Activated CD8-positive, alpha-beta memory T cell treated with anti-CD3 and anti-CD28 coated beads, Interleukin-2, amount 50 U/mL, for 4 hours (primary cell): ENCODE measurements at places on chromosomes 6 and 20.

GRCh38 chr6:25927178-25927577 is 3.3 kb downstream of the SLC17A2 start:
- no peak for DNase-seq

GRCh38 chr6:23728707-23729106 is 397.3 kb upstream of the NRSN1 start:
- no peak for DNase-seq

DNA sequence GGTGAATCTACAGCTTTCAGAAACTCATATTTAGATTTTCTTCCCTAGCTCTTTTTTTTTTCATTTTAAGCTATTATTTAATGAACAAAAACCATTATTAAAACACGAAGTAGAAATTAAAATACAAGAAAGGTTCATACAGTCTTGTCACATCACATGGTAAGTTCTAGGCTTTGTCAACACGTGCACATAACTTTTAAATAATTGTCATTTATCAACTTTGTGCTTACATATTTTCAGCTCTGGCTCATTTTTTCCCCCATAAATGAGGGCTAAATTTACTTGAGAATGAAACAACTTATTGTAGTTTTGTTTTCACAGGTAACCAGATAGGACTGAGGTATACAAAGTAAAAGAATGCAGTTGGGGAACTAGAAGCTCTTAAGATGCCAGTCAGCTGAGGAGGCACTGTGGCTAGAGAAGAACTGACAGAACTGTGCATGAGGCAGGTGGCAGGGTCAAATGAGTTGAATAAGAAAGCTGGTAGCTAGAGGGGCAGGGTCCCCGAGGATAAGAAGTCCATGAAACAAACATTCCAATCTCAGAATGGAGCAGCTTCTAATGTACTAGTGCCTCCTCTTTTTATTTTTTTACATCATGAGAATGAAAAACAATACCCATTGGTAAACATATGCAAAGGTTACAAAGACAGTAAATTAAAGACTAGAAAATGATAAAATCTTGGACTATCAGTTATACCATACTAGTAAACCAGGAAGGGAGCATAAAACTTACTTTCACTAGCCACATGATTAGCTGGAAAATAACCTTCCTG is 141.5 kb downstream of the MYB start:
- no peak for DNase-seq

- DNase-seq, result no peak
Observed at GRCh38 chr20:58688414-58688813, 4.2 kb upstream of the NPEPL1 start.

DNA sequence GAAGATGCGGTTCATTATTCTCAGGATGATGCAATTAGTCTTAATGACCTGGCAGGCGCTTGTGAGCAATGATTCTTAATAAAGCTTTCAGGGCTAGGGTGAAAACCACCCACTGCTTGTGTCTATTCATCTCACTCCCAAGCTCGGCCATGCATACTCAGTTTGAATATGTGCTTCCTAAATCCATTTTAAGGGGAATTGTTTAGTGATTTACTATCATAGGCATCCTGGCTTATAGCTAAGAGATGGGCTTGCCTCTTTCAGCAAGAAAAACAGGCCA is 141.1 kb upstream of the SLC24A3 start:
- DNase-seq, result no peak

DNA sequence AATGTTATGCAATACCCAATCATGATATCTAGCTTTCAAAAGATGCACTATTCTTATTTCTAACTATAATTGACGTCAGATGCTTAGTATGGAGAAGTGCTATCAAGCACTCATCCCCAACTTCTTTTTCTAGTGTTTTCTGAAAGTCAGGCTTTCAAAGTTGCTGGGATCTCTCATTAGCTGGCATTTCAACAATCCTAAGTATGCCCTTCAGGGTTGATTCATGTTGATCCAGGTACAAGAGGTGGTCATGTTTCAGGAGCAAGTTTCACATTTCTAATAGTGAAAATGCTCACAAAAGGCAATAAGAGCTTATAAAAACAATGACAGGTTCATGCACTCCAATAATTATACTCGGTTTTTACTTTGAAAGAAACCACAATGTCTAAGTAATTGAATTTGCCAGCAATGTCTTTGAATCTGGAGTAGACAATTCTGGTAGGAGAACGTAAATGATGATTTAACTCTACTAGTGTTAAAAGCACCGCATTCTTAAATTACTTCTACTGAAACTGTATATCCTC is 193.7 kb upstream of the KHDRBS2 start:
- no peak for DNase-seq

DNA sequence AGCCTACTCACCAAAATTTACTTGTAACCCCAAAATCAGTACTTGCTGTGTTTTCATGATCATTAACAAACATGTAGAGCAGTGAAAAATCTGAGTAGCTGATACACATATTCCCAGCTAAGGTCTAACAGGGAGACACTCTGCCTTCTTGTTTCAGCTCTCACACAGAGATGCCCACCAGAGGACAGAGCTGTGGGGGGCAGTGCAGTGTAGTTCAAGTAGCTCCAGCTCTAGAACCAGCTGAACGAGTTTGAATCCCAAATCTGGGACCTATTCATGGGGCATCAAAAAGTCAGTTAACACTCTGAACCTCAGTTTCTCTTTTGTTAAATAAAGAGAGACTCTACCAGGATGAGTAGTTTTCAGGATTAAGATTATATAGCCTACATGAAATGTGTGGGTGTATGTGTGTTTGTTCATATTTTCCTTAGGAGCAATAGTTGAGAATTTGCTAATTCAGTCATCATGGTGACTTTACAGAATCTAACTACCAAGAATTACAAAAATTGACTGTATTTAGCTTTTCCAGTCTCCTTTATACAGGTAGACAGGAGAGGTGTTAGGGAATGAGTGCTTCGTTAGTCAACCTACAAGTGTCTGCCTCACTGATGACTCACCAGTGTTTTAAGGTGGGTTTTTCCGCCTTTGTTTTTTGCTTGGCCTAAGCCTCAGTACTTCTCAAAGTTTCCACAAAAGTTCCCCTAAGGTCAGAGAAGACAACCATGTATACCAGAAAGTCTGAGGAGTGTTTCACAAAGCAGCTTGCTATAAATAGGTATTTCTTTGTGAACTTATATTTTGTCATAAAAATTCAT is 164.0 kb upstream of the RUNX2 start:
- no peak for DNase-seq

- no peak for DNase-seq
Observed at GRCh38 chr6:11532097-11532496, 5.5 kb upstream of the TMEM170B start.

DNA sequence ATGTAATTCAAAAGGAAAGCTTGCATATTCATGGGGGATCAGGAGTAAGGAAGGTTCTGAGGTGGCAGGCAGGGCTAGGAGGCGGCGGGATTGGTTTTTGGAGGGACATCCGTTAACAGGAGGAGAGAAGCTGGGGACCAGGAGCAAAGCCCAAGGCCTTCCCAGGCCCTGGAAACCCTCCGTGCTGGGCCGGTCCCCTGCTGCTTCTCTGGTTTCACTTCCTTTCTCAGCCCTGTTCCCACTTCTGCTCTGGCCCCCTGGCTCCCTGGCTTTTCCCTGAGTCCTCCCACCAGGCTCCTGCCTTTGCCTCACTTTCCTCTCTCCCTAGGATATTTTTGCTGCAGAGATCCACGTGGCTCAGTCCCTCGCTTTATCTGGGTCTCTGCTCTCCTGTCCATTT is 26.4 kb upstream of the SALL4 start:
- DNase-seq, result no peak
